ENCODE measurements at places on chromosomes 2 and 18. TPM values are rescaled to one million over a fixed set of nuclear protein-coding genes. Genes with fewer than 3 reads are reported as not detected.

GRCh38 chr2:194721227-194721626 is 935.8 kb upstream of the SLC39A10 start:
- no peak for DNase-seq

- peak; percentile 32 for DNase-seq
These were observed 61.5 kb upstream of the RPE start for GRCh38 chr2:209940936-209941335.

- DNase-seq, result peak; percentile 97
These were observed 75.7 kb downstream of the RBMS1 start for GRCh38 chr2:160417745-160418397.

DNA sequence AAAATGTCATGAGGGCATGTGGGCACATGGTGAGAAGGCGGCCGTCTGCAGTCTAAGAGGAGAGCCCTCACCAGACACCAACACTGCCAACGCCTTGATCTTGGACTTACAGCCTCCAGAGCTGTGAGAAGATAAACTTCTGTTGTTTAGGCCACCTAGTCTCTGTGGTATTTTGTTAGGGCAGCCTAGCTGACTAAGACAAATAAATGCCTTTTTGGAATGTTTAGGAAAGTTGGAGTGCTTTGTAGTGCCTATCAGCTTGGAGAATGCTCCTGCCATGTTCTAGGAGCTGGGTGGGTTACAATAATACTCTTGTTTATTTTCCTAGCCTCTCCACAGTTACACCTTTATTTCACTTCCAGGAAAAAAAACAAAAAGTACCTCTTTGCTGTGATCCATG is 92.0 kb downstream of the SPP2 start:
- peak; percentile 72 for DNase-seq

DNA sequence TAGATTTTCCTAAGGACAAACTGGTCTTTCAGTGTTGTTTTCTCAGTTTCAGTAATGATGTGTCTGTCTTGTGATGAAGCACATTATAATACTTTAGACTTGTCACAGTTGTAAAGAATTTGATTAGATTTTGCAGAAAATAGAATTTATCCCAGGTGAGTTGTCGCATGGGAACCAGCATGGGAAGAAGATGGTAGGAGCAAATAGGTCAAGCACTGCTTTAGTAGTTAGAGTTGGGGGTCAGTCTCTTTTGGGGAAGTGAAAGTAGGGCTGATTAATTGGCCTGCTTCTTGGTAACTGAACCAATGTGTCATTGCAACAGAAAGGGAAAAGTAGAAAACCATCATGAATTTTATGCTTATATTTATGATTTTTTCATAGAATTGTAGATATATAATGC is 153.2 kb upstream of the MYO3B start:
- no peak for DNase-seq

DNA sequence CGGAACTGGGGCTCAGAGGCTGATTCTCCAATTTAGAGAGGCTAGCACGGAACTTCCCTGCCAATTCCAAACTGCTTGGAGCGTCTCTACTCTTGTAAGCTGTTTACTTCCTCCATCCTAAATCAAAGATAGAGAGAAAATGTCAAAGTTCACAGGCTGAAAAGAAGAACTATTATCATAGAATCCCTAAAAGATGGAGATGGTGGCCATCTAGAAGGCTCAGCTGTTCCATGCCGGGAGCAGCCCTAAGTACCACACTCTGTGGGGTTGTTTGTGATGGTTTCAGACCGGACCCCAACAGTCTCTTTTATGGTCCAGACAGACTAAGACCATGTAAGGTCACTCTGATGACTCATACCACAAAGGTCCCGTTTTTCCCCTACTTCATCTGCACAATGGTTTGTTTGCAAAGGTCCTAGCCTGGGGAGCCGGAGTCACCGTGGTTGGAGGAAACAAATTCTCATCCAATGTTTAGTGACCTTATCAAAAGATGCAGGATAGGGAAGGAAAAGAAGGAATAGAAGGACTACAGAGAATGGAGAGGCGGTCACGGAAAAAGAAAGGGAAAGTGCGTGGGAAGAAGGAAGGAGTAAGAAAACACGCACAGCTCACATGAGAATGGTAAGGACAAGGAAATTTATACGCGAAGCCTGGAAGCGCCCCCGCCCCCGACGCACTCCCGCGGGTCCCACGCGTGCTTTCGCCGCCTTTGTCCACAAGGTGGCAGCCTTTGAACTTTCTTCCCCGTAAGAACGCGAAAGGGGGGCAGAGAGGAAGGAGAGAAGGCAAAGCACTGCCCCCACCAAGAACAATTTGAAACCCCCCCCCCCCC is 453 bp upstream of the ANTXR1 start:
- peak; percentile 39 for DNase-seq

DNA sequence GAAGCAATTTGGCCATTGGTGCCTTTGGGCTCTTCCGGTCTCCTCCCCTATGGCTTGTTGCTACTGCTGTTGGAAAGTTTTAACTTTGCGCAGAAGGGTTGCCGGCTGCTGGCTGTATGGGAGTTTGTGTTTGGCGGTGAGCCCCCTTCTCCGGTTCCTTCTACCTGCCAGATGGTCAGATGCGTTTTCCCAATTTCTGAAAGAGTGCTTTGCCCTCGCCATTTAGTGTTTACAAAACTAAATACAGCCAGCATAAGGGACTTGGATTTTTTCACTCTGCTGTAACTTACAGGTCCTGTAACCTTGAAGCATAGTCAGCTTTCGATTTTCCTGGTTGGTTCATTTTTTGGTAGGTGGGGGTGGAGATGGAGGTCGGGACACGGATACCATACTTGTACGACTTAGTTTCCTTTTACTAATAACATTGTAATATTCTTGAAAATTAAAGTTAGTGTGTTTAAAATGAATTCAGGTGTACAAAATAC is 604 bp downstream of the COQ10B start:
- peak; percentile 94 for DNase-seq

- peak; percentile 48 for DNase-seq
These were observed 22.1 kb upstream of the EVA1A start for GRCh38 chr2:75582840-75583239.

- peak; percentile 81 for DNase-seq
These were observed 54.0 kb upstream of the STRN start for GRCh38 chr2:37020212-37020886.

- peak; percentile 41 for DNase-seq
These were observed 1.8 kb downstream of the ACVR1 start for GRCh38 chr2:157874348-157874747.

DNA sequence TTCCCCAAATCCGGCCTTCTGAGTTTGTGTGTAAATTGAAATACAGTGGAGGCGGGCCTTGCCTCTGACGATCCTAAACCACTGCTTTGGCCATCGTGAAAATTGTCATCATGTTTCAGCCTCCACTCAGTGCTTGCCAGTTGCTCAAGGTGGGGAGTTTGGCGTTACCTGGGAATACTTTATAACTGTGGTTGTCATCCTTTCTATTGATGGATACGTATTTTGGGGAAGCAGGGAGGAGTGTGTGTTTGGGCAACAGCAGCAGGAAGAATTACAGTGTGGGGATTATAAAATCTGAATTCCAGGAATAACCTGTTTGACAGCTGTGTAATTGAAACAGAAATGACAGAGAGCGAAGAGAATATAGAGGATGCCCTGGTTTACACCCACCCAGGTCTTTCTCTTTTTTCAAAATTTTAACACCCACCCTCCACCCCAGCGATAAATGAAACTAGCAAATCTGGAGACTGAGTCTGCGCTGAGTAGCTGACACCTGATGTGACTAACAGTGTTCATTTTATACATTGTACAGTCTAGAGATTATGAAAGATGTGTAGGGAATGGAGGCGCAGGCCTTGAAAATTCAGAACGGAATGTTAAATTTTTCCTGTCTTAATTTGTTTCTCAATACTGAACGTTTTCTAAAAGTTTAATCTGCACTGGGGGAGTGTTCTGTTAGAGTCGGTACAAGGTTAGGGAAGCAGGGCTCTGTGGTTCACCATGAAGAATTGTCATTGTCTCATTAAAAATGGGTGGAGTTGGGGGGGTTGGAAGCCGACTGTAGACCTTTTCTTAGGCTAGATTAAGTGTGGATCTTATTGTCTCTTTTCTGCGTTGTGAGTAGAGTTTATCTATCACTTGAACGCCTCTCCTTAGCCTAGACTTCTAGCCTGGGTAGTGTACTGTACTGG is 1.6 kb downstream of the MAP4K4 start:
- peak; percentile 31 for DNase-seq

- no peak for DNase-seq
These were observed 16.3 kb downstream of the PROC start for GRCh38 chr2:127434515-127434914.

GRCh38 chr2:241507430-241508239 is 749 bp downstream of the STK25 start:
- peak; percentile 37 for DNase-seq

- no peak for DNase-seq
These were observed 52.1 kb upstream of the LYPD6 start for GRCh38 chr2:149278161-149278871.

GRCh38 chr18:21314724-21315123 is 72.7 kb downstream of the GREB1L start:
- no peak for DNase-seq

DNA sequence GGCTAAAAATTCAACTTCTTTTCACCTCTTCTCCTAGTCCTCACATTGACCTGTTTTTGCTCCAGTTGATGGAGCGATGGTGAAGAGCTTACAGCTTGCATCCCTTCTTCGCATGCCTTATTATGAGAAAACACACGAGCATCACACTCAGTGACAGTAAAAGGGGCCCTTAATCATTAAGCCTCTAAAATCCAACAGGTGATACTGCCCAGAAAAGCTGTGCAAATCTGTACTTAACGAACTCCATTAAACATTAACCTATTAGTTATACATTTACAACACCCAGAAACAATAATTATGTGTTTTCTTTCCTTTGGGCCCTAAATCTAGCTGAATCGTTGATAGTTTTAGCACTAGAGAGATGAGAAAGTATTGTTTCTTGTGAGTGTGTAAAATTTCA is 54.8 kb downstream of the LAMA1 start:
- no peak for DNase-seq

DNA sequence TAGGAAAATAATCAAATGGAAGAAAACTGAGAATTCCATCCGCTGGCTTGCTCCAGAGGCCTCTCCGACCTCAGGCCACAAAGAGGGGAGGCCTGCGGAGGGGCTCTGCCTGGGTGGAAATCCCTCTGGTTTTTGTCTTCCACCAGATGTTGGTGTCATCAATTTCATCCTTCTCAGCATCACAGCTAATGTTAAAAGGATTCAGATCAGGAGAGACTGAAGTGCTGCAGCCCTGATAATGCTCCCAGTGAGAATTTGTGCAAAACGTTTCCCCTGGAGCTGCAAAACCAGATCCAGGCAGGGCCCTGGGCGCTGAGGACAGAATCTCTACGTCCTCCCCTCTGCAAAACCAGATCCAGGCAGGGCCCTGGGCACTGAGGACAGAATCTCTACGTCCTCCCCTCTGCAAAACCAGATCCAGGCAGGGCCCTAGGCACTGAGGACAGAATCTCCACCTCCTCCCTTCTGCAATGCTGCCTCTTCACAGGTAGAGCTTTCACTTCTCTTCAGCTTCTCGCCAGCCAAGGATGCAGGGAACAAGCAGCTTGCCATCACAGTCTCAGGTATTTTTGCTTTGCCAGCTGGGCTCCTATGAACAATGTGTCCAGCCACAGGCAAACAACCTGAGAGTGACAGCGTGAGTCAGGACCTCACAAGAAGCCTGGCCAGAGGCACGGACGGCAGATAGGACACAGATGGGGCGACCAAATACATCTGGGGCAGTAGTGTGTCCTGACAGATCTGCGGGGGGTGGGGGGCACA is 81.2 kb downstream of the TMEM18 start:
- DNase-seq, result no peak

DNA sequence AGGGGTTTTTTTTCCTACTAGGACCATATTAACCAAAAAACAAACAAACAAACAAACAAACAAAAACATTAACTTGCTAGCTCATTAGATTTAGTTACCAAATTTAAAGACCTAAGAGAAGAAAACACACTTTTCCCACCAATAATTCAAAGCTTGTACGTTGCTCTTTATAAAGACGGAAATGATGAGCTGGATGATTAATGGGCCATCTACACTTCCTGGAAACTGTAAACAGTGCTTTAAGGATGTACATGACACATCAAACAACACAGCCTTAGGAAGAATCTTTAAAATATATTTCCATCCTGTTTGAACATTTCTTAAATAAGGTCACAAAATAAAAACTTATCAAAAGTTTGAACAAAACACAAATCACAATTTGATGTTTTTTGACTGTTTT is 982 bp downstream of the BMP10 start:
- no peak for DNase-seq

DNA sequence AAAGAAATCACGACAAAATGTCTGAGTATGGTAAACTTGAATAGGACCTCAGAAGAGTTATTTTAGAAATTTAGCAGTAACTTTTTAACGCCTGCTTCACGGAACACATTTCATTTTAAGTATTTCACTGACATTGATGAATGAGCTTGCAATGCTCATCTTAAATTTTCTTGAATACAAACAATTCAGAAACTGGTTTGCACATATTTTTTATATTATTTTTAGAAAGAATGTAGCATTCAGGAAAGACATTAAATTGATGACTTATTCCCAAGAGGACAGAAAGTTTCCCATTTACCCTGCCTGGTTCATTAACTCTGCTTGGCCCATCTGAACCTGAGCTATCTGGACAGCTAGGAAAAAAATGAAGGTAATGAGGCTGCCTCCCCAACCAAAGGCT is 89.3 kb downstream of the MBD2 start:
- DNase-seq, result no peak

GRCh38 chr18:54926593-54927325 is 32.5 kb downstream of the CCDC68 start:
- peak; percentile 39 for DNase-seq

- no peak for DNase-seq
These were observed 204 bp downstream of the FAM110C start for GRCh38 chr2:46131-46470.

DNA sequence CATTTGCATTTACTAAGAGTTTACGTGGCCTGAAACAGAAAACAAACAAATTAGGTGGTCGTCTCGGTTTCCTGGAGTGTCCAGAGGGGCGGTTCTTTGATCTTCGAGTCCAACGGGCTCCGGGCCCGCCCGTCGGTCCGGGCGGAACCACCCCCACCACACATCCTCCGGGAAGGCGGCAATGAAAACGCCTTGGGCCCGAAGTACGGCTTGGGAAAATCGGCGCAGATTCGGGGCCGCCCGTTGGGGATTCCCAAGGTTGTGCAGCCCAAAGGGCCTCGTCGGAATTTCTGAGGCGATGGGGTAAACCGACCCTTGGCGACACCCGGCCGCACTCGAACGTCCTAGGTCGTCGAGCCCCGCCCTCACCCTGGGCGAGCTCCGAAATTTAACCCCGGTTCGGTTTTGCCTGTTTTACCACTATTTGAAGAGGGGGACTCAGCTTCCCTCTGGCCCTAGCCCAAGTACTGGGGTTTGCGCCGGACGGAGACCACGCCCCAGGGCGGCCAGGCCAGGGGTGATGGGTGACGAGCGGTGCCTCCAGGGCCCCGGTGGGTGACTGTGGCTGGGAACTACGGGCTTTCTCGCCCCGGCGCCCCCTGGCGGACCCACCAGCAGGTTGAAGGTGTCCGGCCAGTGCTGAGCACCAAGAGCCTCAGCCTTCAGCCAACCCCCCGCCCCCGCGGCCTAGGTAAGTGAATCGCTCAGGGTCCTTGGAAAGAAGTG is 1.9 kb upstream of the CFAP53 start:
- peak; percentile 61 for DNase-seq

STAT1 gene
- 101 TPM for total RNA-seq

GLI2 gene
- total RNA-seq, result 3.3 TPM

EVA1A gene
- total RNA-seq, result 16.2 TPM

REG3G gene
- total RNA-seq, result not detected

TMEFF2 gene
- total RNA-seq, result 0.33 TPM

FAM117B gene
- total RNA-seq, result 2.8 TPM

UGT1A3 gene
- not detected for total RNA-seq

DUSP2 gene
- total RNA-seq, result 1.0 TPM

ANKRD62 gene
- not detected for total RNA-seq

RAB1A gene
- 63.4 TPM for total RNA-seq

SERPINB3 gene
- not detected for total RNA-seq

ADCY3 gene
- total RNA-seq, result 33.0 TPM

MPHOSPH10 gene
- 19.3 TPM for total RNA-seq
